ENCODE measurements at places on chromosomes 1 and 21. TPM values are rescaled to one million over a fixed set of nuclear protein-coding genes. Genes with fewer than 3 reads are reported as not detected.

The UBL4B gene
- polyA plus RNA-seq, result not detected

The LRRC71 gene
- polyA plus RNA-seq, result not detected

The FMO1 gene
- 2.6 TPM for polyA plus RNA-seq

The PYHIN1 gene
- 0.61 TPM for polyA plus RNA-seq

- DNase-seq, result no peak
These were observed 27.0 kb downstream of the CLCA4 start for GRCh38 chr1:86573763-86574484.

DNA sequence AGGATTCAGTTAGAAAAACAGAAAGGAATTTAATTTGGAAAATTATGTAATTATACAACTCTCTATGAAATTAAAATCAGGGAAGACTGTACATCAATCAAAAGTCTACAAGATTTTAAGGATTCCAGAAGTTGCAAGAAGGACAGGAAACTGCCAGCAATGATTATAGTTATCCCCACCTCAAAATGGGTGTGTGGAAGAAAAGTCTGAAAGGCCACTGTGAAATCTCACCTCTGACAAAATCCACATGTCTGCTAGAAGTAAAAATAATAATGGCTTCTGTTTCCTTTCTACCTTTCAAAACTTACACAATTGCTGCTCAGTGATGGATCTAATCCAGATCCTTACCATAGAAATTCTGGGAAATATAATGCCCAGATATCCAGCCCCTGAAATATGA lies 708.1 kb upstream of the ADGRL4 start:
- no peak for DNase-seq

GRCh38 chr1:76390456-76390855 lies 315.9 kb downstream of the ST6GALNAC3 start:
- no peak for DNase-seq

The WNT9A gene
- 1.1 TPM for polyA plus RNA-seq

The TRMT13 gene
- 11.5 TPM for polyA plus RNA-seq

DNA sequence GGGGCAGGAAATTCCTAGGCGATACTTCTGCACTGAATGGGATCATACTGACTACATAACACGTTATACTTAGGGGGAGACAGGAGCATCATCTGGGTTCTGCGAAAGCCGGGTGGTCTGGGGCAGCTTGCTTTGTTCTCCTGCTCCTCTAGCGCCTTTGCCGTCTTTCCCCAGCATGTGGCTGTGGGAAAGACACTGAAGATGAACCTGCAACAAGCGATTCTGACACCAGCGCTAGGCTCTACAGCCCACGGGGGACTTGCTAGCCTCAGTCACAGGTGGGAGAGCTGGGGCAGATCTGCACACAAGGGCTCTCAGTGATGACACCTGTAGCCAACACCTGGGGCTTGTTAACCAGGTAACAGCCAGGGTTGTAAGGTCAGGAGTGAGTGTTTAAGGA lies 51.8 kb downstream of the CD46 start:
- DNase-seq, result no peak

DNA sequence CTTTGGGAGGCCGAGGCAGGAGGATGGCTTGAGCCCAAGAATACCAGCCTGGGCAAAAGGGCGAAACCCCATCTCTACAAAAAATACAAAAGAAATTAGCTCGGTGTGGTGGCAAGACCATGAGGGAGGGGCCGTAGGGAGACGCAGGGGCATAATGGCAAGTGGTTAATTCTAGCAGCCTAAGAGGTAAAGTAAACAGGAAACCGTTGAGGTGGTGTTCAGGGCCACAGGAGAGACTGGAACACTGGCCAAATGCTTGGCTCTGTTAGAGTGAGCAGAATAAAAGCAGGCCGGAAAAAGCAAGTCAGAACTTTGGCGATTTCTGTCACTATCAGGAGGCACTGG lies 89.2 kb downstream of the RIPK4 start:
- no peak for DNase-seq
